ENCODE measurements at places on chromosomes 11 and 22.
A peak's percentile ranks its signal among the peaks of the same experiment; 100 is the strongest.

DNA sequence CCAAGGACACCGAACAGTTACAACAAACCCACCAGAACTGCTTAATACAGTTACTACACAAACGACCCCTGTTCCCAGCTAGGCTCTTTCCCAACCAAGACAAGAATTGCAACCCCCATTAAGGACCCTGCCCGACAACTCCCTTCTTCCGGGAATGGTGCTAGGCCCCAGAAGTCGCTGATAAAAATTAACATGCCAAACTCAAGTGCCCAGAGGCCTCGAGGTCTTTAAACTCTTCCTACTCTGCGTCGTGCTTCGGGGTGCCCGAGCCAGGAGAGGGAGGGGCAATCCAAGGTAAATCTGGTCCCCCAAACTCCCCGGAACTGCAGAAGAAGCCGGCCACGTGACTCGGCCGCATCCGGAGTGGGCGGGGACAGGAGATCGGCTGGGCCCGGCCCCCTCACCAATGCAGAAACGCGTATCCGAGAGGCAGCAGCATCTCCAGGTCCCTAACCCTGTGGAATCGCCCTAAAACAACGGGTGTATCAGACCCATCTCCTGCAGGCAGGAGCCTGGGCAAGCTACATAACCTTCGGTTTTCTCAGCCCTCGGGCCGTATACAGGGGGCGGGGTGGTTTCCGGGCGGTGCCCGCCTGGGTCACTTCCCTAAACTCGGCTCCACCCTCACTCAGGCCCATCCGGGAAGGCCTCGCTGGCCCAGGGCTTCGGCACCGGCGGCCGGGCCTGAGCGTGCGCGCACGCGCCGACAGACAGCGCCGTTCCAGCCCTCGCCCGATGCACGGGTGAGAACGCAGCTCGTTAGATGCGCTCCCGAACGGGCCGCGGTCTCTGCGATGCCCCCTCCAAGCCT is 1.1 kb downstream of the CFL1 start:
- DNase-seq: no peak

GRCh38 chr11:60334005-60334620 is 7.1 kb downstream of the MS4A6E start:
- DNase-seq: no peak

- no peak for DNase-seq
These were observed 37.6 kb upstream of the RIC3 start for GRCh38 chr11:8206251-8207079.

DNA sequence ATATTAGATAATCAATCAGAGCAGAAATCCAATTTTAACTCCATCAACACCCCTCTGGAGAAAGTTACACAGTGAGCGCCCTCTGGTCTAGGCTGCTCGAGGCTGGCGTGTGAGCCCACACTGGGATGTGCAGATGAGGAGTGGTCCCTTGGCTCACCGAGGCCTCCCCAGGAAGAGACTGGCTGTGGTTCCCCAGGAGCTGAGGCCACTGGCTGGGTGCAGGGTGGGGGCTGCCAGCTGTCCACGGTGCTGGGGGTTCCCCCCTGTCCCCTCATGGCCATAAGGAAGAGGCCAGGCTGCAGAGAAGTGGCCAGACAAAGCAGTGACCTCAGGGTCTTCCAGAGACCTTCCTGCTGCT is 750.7 kb downstream of the BRD1 start:
- DNase-seq: no peak

DNA sequence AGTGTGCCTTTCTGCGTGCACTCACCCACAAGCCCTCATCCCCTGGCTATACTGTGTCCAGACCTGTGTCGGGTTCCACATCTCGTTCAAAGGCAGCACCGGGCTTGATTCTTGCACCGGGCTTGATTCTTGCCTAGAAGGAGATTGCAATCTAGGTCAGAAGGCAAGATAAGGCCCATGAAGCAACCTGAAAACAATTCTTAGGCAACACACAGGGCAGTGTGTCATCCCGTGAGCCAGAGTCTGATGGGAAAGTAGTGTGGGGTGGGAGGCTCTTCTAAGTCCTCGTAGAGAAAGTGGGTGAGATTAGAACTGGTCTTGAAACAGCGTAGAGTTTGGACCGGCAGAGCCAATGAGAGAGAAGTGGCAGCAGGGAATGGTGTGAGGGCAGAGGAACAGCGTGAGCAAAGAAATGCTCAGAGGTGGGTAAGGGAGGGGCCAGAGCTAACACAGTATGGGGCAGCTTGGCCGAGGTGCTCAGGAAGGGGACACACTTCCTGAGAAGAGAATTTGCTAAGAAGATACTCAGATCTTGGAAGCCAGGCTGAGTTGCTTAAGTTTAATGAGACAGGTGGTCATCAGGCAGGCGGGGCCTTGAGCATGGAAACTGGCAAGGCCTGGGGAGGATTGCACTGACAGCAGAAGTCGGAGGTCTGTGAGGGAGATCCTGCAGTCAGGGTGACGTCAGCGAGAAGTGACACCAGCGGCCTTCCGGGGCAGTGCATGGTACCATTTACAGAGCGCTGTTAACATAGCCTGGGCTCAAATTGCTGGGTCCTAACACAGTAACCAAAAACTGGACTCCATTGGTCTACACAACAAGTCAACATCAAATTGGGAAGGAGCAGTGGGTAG is 40.7 kb upstream of the DKK3 start:
- DNase-seq: no peak

DNA sequence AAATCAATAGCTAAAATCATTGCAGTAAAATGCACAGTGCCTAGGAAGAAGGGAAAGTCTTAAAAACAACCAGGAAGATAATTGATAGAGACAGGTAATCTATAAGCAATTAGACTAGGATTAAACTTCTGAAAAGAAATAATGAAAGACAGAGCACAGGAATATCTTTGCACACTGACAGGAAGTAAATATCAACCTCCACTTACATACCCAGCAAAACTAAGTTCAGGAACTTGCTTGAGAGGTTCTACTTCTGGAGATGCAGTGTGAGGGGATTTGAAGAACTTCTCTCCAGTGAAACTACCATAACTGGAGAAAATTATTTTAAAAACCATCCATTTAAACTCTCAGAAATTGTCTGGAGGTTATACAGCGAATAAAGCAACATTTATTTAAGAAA is 104.1 kb downstream of the EHF start:
- DNase-seq: no peak

GRCh38 chr22:31107178-31107893 is at the start of gene SELENOM:
SELENOM (minus strand) TSS chr22:31107568; CDS start chr22:31107505, 63 bp downstream.
- DNase-seq: peak; percentile 97

DNA sequence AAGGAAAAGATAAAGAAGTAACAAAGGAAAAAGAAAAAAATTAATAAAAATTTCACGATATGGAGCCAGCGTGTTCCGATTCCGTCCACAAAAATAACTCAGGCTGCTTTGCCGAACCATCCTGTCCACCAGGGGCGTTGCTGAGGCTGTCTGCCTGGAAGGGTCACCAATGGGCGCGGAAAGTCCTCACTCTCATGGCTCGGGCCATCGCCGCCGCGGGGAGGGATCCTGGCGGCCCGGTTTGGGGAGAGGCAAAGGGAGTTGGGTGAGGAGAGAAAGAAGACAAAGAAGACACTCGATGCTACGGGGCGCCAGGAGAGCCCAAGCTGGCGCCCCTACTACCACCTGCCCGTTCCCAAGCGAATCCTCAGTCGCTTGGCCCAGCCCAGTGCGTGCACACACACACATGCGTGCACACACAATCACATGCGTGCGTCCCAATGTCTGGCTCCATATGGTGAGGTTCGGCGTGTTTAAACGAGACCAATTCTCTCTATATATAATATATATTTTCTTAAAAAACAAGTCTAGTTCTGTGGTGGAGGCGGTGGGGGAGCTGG is 5.6 kb upstream of the PYGM start:
- DNase-seq: no peak

GRCh38 chr22:18955696-18956095 is 19.6 kb upstream of the PRODH start:
- no peak for DNase-seq

GRCh38 chr22:42360348-42360747 is 71.9 kb downstream of the NFAM1 start:
- no peak for DNase-seq

DNA sequence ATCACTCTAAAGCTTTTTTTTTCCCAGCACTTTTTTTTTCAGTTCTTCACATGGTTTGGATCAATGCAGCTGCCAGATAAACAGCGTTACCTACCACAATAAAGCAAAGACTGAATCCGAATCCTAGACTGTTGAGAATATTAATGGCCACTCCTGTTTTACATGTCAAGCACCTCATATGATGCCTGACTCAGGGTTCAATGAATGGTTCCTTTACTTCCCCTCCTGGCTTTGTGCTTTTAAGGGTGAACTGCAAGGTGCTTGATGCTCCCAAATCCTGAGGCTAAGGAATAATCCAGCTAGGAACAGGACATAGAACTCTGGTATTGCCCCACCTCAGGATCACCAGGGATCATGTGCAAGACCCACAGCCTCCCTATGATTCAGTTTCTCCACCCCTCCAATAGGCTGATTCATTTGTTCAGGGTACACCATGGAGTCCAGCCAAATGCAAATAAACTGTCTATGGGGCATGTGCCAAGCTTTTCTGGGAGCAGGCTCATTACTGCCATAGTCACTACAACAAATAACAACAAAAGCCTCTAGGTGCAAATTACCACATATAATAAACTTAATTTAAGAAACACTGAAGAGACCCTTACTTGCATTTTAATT is 104.3 kb downstream of the GAB2 start:
- DNase-seq: no peak

DNA sequence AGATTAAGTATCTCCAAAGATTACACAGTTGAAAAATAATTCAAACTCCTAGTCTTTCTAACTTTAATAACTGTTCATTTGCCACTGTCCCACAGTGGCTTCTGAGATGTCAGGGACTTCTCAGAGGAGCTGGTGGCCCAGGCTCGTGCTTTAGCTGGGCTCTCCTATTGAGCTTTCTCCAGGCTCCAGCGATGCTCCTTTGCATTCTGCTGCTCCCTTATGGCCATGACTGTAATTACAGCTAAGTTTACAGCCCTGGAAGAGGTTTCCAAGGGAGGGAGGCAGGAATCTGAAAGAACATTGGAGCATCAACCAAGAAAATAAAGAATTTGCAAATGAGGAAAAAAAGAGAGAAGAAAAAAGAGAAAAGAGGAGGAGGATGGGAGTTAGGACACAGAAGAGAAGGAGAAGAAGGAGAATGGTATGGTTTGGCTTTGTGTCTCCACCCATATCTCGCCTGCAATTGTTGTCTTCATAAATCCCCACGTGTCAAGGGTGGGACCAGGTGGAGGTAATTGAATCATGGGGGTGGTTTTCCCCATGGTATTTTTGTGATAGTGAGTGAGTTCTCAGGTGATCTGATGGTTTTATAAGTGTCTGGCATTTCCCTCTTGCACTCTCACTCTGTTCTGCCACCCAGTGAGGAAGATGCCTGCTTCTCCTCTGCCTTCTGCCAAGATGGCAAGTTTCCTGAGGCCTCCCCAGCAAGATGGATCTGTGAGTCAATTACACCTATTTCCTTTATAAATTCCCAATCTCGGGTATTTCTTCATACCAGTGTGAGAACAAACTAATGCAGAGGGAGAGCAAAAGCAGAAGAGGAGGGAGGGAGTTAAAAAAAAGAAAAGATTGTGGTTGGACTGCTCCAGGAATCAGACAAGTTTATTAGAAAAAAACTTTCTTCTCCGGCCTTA is 857.0 kb downstream of the KCNA4 start:
- DNase-seq: peak; percentile 62

DNA sequence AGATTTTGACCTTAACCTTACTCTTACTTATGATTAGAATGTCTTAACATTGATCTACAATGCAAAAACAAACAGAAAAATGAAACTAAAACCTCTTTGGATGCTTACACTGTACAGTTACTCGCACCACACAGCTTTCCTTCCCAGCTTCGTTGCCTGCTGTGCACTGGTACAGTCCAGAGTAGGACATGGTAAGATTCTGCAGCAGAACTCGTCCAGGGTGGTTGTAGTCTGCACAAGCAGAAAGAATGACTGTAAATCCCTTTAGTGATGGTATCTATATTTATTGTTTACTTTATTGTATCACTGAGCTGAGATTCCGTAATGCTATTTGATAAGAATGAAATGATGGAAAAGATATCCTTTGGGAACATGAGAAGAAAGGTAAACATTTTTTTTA is 21.0 kb upstream of the HSPA8 start:
- DNase-seq: no peak

DNA sequence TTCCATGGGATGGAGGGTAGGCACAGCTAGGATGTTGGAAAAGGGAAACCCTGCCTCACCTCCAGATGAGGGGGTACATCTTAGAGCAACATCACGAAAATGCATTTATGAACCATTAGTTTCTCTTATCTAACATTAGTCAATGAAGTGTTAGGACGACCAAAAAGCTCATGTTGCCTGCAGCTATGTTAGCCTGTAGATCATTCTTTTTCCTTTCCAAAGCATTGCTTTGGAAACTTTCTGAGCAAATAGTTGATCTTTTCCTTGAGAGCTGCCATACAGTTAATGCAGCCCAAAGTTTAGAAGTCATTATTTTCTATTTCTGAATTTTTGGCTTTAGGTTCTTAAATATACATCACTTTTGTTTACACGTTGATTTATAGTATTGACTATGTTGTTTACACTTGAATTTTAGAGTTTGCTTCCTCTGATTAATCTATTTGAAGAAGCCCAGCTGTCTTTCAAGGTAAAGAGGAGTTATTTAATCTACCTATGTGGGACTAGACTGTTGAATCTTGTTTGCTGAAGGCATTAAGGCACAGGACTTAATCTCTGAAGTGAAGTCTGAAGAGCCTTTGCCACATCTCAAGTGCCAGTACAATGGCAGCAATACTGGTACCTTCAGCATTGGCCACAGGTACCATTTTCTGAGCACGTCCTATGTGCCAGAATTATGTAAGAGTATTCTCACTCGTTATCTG is 11.0 kb downstream of the POU2AF3 start:
- DNase-seq: no peak

DNA sequence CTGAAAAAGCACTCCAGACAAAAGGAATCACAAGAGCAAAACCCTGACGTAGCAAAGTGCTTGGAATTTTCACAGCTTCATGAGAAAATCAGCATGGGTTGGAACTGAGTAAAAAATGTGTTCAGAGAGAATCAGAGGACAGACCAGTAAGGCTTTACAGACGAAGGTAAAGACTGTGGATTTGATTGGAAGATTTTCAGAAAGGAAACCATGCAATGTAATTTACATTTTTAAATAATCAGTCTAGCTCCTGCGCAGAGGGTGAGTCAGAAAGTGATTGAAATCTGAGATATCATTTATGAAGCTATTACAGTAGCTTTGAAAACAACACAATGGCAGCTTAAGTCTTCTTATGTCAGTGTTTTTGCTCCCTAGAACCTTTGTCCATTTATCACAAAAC is 1122.3 kb downstream of the LRRC4C start:
- DNase-seq: no peak

DNA sequence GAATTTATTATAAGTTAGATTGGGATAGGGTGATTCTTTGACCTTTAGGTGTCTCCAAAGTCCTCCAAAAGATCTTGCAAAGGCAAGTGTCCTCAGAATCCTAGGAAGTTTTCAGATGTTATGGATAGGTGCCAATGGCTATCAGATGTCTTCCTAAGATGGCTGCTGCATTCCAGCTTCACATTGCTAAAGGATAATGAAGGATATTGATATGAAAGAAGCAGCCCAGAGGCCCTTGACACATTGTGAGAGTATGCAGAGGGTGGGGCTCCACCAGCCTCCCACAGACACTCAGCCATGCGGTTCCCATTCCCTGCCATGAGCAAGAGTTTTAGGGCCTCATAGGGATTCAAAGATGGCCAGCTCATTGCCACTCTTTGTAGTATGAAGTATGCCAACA is 22.3 kb upstream of the GLYATL2 start:
- no peak for DNase-seq

GRCh38 chr11:67024410-67024809 is 1.5 kb downstream of the SYT12 start:
- no peak for DNase-seq

Measured in amniotic stem cell (primary cell).